ENCODE measurements at places on chromosomes 7 and 10.

DNA sequence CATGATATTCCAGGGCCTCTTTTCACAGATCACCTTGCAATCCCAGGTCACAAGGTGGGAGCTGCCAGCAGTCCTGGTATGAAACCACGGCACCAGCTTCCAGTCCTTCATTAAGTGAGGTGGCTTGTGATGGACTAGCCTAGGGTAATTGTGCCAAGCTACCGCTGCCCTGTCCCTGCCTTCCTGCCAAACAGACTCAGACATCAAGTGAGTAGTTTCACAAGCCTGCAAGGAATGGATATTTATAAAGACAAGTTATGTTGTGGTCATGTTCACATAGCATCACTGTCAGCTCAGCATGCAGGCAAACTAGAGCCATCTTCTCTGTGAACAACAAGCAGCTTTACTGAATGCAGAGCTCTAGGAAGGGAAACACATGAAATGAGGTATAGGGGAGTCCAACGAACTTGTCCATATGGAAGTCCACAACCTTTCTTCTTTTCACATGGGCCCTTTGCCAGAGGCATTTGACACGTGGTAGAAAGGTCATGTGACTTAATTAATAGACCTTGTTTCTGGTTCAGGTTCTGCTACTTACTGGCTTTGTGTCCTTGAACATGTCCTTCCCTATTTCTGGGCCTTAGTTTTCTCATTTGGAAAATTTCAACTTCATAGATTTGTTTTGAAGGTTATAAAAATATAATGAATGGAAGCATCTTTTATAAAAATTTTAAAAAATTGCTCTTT lies 1061.2 kb downstream of the KCNMA1 start:
- no peak for DNase-seq

GRCh38 chr7:119761776-119762175 lies 511.2 kb upstream of the KCND2 start:
- no peak for DNase-seq

DNA sequence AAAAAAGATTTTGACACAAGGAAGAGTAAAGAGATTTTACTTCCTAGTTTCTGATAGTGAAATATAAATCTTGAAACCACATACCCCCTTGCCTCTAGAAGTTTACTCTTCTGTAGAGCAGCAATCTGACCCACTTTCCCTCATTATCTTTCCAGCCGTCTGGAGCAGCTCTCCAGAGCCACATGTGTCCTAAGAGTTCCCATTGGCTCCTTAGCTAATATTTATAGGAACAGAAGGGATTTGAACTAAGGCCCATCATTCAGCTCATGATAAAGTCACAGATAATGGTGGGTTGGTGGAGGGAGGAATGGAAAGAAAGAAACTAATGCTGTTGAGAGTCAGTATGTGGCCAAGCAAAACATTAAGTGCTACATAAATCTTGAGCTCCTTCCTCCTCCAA lies 121.8 kb downstream of the INHBA start:
- DNase-seq: no peak

GRCh38 chr7:69732203-69732602 lies 133.9 kb downstream of the AUTS2 start:
- DNase-seq: no peak

DNA sequence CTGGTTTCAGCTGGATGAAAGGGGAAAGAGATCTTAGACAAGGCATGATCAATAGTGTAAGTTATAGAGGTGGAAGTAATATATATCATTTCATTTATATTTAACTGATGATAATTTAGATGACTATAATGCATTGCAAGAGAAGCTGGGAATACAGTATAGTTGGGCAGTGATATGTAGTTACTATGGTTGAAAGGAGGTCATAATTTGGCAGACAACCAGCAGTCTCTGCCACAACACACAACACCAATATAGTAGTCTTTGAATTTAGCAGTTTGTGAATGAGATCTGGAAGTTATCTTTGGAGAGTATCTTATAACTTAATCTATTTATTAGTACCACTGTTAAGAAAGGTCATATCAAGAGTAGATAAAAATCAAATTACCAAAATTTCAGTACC lies 39.9 kb downstream of the TAX1BP1 start:
- no peak for DNase-seq

DNA sequence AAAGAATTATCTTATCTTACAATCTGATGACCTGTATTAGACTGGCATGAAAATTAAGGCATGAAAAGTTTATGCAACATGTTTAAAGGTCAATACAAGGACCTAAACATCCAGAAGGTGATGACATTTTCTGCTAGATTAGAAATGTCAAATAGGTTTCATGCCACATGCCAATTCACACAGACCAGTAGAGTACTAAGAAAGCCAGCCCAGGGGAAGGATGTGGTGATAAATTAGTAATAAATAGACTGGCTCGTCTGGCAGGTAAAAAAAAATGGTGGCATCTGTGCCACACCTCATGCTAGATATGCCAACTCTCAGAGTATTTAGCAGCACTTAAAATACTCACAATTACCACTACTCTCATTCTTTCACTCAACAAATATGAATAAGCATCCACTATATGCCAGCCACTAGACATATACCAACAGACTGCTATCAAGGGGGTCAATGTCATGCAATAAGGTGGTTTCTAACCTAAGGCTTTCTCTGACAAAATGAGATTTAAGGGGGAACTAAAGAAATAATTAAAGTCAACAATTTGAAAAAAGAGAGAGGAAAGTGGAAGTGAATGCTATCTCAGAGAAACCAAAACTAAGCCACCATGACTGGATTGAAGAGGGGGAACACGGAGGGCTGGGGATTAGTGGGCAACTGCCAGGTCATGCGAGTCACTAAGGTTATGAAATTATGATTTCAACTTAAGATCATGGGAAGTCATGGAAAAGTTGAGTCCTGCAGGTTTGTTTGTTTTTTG lies 83.5 kb downstream of the SGMS1 start:
- DNase-seq: peak; percentile 66

GRCh38 chr7:70589010-70589409 lies 542.9 kb upstream of the GALNT17 start:
- no peak for DNase-seq

DNA sequence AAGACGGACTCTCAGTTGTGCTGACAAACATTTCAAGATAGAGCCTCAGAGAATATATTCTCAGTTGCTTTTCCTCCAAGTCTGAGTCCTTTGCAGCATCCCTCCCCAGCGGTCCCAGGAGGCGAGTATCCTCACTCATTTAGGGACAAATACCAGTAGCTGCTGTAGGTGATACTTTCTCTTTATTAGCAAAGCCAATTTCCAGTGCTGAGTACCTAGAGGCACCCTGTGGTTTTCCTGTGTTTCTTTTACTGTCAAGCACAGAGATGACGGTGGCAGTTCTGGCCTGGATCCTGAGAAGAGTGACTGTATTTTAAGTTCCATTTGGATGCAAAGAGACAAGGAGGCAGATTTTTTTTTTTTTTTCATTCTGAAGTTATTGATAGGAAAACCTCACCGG lies 1058.4 kb downstream of the SORCS3 start:
- no peak for DNase-seq

DNA sequence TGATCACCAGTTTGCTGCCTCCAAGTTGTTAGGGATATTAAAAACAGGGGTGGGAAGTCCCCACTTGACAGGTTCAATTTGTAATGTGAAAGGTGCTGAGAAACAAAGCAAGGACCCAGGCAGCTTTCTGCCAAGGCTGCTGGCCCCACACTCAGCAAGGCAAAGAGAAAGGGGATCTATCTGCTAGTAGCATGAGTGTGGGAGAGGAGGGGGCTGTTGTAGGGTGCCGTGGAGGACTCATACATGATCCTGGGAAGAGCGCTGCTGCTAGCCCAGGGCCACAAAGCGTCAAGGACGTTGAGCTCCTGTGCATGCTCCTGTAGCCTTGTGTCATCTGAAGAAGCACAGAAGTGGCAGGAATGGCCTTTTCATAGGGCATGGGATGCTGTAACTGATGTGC lies 96.5 kb upstream of the INSYN2A start:
- no peak for DNase-seq

DNA sequence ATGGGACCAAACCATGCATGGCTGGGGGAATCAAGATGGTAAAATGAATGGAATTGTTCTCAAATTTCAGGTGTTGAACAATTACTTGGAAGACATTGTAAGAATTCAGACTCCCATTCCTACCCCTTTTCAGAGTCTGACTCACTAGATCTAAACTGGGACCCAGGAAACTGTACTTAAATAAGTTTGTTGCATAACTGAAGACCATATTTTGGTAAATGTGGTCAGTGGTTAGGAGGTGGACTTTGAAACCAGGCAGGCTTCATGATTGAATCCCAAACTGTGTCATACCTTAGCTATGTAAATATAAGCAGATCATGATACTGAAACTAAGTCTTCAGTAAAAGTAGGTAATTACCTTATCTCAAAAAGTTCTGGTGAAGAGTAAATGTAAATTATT lies 41.7 kb downstream of the ZWINT start:
- DNase-seq: no peak

DNA sequence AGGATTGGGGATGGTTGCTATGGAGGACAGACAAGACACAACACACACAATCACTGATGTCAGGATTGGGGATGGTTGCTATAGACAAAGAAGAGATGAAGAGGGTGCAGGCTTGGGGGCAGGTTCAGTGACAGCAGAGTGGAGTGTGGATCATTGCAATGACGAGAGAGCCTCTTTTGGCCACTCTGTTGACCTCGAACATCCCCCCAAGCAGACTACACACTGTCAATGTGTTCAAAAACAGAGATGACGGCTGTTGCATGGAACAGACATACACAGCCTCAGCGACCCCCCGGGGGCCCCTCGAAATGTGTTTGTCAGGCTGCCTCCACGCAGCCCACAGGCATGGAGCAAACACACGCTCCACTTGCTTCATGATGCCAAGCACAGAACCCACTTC lies 133.0 kb downstream of the PTPRN2 start:
- no peak for DNase-seq

GRCh38 chr10:76942628-76943416 lies 694.8 kb downstream of the KCNMA1 start:
- DNase-seq: no peak

GRCh38 chr10:103476046-103476768 lies 2.8 kb downstream of the CALHM3 start:
- DNase-seq: no peak

- no peak for DNase-seq
Observed at GRCh38 chr10:33309406-33309805, 25.1 kb downstream of the NRP1 start.

GRCh38 chr7:79063019-79063698 lies 390.3 kb downstream of the MAGI2 start:
- no peak for DNase-seq

- no peak for DNase-seq
Observed at GRCh38 chr10:36670621-36671402, 454.6 kb upstream of the ANKRD30A start.

- DNase-seq: no peak
Observed at GRCh38 chr10:114258274-114258840, 19.3 kb downstream of the VWA2 start.

DNA sequence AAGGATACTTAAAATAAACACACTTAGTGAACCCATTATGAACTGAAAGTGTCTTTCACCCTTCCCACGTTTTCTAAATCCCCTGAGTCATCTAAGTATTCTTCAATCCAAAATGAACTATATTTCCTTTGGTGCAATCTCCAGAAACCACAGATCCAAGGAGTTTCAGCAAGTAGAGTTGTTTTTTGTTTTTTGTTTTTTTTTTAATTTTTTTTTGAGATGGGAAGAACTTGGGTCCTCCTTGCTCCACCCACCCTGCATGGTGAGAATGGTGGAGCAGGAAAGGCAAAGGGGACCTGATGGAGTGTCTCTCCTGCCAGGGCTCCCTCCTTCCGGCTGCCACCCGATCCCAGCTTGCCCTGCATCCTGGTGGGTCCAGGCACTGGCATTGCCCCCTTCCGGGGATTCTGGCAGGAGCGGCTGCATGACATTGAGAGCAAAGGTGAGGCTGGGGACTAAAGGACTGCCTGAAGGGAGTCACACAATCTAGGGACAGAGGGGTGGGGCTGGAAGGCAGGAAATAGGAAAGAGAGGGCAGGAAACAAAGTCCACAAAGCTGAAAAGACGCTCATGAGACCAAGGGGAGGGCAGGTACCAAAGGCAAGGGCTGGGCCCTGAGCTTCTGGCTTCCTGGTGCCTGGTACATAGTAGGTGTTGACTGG lies 12.1 kb downstream of the ATG9B start:
- no peak for DNase-seq

DNA sequence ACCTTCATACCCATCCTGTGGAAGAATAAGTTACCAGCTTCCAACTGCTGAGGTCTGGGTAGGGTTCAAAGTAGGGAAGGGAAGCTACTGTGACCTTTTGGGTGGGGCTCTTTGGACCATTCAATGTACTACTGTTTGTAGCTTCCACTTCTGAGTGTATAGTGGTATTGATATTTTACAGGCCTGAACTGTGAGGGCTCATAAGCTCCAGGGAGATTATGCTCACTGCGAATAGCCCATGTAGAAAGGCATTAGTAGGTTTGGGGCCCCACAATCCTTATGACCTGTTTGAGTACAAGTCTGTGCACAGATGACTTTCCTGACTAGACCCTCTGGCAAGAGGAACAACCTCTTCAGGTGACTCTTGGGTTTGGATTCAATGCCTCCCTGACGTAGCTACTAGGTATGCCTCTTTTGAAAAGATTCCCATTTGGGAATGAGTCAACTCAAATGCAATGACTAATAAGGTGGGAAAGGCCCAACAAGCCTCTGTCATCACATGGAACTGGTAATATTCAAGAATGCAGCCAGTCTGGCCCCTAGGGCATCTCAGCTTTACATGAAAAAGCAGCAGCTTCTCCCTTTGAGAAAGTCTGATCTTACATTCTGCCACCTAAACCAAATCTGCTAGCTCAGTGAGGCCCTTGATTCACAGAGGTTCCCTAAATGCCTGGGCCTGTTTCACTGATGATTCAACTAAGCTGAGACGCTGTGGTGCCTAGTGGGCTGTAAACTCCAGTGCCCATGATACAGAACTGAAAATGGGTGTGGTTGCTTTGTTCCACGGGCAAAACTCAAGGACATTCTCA lies 79.8 kb downstream of the ABI1 start:
- DNase-seq: peak; percentile 16

DNA sequence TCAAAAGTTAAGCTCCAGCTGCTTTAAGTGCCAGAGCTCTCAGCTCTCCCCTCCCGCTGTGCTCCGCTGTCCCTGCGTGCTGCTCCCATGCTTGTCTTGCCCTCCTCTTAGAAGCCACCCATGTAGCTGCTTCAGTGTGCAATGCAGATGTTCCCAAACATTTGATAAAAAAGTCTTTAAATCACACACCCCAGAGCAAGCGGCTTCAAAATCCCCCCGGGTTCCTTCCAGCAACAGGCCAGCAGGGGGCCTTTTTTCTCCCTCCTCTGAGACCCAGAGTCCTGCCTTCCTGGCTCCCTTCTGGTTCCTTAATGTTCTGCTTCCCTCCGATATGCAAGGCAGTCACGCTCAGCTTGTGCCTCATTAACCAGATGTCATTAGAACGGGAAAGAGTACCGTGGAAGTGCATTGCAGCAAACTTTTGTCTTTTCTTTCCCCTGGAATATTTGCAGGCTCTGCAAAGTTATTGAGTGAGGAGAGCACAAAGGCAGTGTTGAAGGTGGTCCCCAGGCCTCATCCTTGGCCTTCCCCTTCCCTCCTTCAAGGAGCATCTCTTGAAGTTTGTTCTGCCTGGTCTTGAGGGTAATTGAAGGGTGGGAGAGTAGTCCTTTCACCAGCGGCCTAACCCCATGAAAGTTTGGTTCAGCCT lies 25.5 kb downstream of the LDB3 start:
- peak; percentile 32 for DNase-seq
